ENCODE measurements at places on chromosomes 3 and 15. TPM values are rescaled to one million over a fixed set of nuclear protein-coding genes. Genes with fewer than 3 reads are reported as not detected.

The NDUFB4 gene
- 102 TPM for total RNA-seq

The NEO1 gene
- total RNA-seq, result 3.6 TPM

The ARPP19 gene
- total RNA-seq, result 135 TPM

The ADAMTS9 gene
- total RNA-seq, result not detected

The CPEB1 gene
- total RNA-seq, result not detected

The PIERCE2 gene
- total RNA-seq, result not detected

The FGD5 gene
- total RNA-seq, result not detected

The DNAH12 gene
- total RNA-seq, result 0.05 TPM

The EPHA3 gene
- not detected for total RNA-seq

The OR5K2 gene
- total RNA-seq, result not detected

The PCLAF gene
- total RNA-seq, result 47.7 TPM

The DLL4 gene
- total RNA-seq, result 0.17 TPM

The ATP13A4 gene
- 0.92 TPM for total RNA-seq

The GHSR gene
- total RNA-seq, result not detected

The TM4SF4 gene
- not detected for total RNA-seq
